Activated naive CD4-positive, alpha-beta T cell treated with anti-CD3 and anti-CD28 coated beads, Interleukin-2, amount 10 ng/mL, durations not matched to agents 7 days and 5 days (primary cell): ENCODE measurements at places on chromosomes 2 and 18.

- no peak for DNase-seq
These were observed 221.9 kb downstream of the UXS1 start for GRCh38 chr2:105972246-105972645.

DNA sequence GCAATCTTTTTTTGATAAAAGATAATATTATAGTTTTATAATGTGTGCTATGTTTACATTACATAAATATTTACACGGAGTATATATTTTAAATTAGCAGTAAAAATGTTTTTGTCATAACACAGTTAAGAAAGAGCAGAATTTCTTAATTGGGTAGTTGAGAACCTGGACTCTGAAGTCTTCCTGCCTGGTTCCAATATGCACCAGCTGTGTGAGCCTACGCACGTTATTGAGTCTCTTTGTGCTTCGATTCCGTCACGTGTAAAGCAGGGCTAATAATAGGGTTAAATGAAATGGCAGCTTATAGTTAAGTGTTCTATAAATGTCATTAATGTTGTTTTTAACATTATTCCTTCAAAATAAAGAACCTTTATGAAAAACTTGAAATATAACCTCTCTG lies 1.2 kb upstream of the CCDC88A start:
- no peak for DNase-seq

GRCh38 chr2:62817995-62818713 lies 112.6 kb downstream of the EHBP1 start:
- DNase-seq, result no peak

DNA sequence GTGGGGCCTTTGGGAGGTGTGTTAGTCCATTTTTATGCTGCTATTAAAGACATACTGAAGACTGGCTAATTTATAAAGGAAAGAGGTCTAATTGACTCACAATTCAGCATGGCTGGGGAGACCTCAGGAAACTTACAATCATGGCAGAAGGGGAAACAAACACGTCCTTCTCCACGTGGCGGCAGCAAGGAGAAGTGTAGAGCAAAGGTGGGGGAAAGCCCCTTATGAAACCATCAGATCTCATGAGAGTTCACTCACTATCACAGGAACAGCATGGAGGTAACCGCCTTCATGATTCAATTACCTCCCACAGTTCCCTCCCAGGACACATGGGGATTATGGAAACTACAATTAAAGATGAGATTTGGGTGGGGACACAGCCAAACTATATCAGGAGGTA lies 187.1 kb upstream of the OSR1 start:
- DNase-seq, result no peak
